Stimulated activated naive CD8-positive, alpha-beta T cell treated with anti-CD3 and anti-CD28 coated beads, Interleukin-15, Interleukin-2, amounts not matched to agents 100 U/mL and 50 U/mL, for 24 hours (primary cell): ENCODE measurements at places on chromosomes 5 and 9.

DNA sequence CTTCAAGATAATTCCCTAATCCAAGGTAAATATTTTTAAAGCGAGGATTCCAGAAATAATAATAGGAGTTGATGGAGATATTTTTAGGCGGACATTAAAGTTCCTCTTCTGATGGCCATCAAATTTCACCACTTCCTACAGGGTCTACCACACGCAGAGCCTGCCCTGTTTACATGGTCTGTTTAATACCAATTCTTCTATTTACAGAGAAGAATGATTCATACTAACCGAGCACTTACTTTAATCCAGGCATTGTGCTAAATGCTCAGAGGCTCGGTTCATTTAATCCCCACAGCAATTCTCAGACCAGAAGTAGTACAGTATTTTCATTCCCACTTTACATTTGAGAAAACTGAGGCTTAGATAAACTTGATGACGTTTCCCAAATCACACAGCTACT is 3.0 kb upstream of the ITGA1 start:
- DNase-seq, result no peak

DNA sequence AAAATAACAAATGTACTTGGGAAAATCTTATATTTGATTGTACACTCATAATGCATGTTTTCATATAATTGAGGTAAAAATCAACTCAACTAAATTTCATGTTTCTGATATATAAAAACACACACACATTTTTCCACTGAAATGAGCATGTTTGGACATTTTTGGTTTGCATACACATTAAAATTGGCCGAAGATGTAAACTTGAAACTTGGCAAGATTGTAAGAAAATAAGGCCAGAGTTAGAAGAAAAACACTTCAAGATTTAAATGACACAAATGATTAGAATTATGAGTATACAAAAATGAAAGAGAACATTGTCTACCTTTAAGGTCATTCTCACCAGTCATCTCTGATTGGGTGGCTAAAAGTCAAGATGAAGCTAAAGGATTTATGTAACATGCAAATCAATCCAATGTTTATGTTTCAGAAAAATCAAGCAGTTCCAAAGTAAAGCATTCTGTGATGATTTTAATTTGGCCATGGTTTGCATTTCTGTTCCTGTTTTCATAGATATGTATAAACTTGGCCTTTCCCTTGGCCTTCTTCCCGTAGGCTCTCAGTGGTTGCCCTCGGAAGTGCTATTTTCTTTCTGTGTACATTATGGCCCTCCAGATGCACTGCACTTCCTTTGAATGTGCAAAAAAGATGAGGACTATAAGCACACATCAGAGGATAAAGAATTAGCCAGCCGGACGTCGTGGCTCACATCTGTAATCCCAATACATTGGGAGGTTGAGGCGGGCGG is 1105.4 kb upstream of the DMAC1 start:
- DNase-seq, result no peak

DNA sequence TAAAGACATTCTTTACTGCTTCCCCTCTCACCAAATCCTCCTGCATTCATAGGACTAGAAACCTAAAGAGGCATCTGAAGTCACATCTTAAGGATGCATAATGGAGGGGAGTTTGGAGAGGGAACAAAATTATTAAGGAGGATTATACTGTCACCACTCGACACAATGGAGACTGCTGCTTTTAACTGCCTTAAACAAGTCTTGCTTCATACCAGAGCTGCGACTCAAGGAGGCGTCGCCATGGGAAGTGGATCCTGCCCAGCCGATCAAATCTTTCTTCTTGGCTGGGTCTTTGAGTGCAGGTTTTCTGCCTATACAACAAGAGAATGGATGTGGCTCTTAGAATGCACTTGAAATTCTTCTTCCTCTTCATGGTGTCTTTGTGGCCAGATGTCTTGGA is 66.7 kb upstream of the FOXE1 start:
- DNase-seq, result no peak

- DNase-seq, result no peak
These were observed 285.7 kb upstream of the TUT7 start for GRCh38 chr9:86639899-86640379.

DNA sequence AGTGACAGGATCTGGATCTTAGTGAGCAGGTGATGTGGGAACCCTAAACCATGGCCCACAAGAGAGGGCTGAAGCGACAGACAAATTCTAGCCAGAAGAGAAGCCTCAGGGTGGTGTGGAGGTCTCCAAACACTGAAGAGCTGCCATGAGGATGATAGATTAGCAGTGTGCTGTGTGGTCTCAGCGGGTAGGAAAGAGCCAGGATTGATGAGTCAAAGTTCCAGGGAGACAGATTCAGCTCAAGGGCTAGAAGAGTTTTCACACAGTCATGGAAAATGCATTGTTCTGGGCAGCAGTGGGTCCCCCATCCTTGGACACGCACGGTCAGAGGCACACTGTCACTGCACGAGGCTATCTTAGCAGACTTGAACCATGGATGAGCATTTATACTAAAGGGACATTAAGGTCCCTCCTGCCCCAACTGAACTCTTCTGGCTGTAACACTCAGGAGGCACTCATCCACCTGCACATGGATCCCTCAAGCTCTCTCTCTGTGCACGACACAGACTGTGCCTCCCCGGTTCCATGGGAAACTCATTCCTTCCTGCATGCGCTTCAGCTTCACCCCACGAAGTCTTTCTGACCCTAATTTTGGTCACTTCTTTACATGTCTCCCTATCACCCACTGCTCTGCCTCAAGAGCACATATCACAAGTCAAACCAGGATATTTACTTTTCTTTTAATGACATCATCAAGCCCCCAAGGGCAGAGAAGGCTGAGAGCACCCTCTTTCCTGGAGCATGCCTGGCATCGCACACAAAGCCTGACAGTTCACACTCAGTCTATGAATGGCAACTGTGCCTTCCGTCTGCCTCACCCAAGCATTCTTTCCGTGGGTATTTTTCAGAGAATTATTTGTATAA is 84.8 kb downstream of the TLE1 start:
- DNase-seq, result no peak

DNA sequence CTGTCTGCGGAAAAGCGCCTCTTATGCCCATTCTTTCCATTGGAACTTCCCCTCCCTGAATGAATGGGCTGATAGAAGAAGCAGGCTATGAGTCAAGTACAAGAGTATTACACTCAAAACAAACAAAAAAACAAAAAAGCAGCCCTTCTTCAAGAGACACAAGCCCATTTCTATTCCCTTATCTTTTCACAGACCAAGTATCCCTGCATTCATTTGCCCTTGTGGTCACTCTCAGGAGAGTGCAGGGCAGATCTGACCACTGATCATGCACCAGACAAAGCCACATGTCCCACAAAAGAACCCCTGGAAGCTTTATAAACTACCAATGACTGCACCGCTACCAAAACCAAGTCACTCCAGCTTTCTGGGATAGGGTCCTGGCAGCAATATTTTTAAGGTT is 262.5 kb upstream of the TAS2R1 start:
- no peak for DNase-seq

DNA sequence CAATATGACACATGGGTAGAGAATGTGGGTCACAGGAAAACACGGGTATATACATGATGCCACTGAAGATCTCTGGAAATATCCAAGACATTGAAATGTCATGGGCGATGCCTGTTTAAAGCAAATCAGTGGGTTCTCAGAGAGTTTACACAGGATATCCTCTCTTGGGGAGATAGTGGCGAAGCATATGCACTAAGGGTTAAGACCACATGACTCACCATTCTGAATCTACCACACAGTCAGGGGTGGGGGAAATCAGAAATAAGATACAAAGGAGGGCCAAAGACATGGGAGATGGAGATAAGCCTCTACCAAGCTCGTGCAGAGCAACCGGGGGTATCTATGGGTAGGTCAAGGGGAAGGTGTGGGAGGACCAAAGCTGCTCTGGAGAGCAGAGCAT is 58.8 kb downstream of the SH3PXD2B start:
- DNase-seq, result no peak

DNA sequence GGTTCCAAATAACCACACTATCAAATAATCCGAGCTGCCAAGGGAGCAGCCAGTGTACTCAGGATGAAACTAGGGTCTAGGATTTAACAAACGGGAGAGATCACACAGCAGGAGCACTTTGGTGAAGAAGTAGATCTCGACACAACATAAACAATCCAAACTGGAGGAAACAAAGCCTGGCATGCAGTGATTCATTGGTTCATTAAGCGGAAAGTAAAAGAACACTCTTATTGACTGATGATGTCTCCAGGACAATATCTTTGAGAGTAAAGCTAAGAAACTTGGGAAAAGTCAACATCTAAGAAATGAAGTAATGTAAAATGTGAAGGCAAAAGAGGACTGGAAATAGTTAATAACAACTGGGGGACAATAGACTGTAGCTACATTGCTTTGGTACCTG is 1478.3 kb upstream of the CDH9 start:
- DNase-seq, result no peak

- peak; percentile 56 for DNase-seq
These were observed 61.3 kb upstream of the MEGF10 start for GRCh38 chr5:127229185-127229889.

- no peak for DNase-seq
These were observed 37.1 kb downstream of the DNAJB5 start for GRCh38 chr9:35026671-35027070.

DNA sequence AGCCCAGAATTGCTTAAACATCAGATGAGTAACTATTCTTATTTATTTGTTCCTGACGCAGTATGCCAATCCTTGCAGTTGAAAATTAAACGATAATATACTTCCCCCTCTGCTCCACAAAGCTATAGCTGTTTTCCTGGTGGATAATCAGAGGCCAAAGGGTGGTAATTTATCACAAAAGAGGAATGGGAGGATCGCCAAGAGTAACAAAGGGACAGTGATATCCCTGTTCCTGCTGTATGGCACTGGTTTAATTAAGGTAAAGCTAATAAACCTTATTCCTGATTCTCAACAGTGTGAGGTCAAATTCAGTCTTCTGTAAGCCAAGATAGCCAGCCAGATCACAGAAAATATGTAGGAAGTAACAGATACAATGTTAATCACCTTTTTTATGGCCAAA is 33.4 kb upstream of the PTGER4 start:
- DNase-seq, result no peak

DNA sequence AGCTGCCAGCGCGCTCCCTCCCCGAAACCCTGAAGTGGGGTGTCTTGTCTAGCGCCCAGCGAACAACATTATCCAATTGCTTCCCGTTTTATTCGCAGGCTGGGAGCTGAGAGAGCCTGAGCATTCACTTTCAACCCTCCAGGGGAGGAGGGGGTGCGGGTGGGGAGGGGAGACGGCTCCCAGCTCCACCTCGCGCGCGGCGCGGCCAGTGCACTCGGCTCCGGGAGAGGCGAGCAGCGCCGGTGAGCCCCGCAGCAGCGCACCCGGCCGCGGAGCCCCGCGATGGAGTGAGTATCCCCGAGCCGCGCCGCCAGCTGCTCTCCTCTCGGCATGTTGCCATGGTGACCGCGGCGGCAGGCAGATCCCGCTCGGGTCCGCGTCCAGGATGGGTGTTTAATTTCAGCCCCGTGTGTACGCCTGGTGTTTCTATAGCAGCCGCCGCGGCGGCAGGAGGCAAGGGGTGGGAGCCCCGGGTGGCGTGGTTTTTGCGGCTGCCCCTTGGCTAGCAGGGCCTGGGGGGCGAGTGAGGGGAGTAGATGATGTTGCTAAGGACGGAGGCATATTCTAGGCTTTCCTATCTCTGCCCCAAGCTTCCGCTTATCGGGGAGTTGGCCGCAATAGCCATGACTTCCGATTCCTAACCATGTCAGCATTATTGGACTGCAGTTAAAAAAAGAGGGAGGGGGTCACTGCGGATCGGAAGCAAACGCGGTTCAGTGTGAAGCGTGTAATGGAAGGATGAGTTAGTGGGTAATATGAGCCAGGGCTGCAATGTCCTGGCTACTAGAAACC is 139.2 kb upstream of the PALM2AKAP2 start:
- peak; percentile 4 for DNase-seq

DNA sequence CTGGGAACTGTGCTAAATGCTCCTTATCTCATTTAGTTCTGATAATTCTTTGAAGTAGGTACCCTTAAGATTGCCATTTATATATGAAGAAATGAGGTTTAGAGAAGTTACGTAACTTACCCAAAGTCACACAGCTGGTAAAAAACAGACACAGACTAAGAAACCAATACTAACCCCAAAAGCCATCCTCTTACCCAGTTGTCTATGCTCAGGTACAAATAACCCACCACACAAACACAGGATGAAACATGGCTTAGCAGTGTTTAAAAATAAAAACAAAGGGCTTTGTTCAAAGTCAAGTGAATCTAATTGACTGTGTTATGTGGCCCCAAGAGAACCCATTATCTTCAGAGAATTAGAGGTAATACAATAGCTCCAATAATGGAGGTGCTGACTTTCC is 37.0 kb upstream of the IL7R start:
- DNase-seq, result no peak

GRCh38 chr9:15007698-15008097 is 97.5 kb upstream of the FREM1 start:
- DNase-seq, result no peak

DNA sequence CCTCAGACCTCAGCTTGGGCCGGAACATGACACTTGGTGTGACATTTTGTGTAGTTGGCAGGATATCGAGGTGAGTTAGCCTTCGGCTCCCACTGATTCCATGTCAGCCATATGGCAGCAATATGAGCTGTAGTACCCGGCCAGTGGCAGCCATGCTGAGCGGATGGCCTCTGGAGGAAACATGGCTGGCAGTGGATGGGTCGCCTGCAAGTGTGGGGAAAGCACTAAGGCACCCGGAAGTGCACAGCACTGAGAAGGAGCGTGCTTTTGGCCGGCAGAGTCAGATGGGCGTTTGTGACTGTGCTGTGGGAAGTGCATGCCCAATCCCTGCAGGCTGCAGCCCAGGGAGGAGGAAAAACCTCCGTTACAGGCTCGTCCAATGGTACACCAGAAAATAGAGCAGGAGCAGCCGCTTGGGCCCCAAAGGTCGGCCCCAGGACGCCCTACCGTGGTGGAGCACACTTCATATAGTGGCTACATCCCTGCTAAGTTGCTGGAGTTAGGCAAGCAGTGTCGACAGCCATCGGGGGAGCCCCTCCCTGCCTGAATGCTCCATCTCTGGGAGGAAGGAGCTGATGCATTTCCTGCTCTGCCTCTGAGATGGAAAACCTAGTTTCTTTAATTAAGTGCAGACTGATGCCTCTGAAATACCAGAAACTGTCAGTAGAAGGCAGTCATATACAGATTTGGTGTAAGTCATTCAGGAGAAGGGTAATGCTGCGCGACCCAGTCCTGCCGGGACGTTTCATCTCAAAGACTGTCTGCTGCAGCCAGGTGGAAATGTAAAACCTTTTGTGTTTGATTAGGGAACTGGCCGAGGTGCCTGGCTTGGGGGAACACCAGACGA is 2185.8 kb upstream of the ACO1 start:
- DNase-seq, result no peak

DNA sequence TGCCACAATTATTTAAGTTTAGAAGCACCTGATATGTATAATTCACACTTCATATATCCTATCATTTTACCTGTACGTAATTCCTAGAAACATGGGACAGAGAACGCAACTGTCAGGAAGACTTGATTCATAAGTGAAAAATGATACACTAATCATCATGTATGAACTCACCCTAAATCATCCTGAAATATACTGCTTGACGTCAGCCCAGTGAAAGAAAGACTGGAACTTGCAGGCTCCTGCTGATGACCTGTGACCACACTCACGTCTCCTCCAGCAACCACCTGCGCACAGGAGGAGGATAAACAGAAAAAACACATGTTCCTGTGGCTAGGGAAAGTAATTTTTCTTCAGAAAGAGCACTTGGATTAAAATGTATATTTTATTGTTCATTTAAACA is 169.7 kb downstream of the MPDZ start:
- no peak for DNase-seq

- DNase-seq, result no peak
These were observed 35.2 kb upstream of the NFIB start for GRCh38 chr9:14349146-14349446.
